ENCODE measurements at places on chromosomes 6 and 20.

- DNase-seq = no peak
Observed at GRCh38 chr20:6704132-6704861, 63.2 kb upstream of the BMP2 start.

- DNase-seq = no peak
Observed at GRCh38 chr20:35286899-35287508, 2.4 kb upstream of the EIF6 start.

DNA sequence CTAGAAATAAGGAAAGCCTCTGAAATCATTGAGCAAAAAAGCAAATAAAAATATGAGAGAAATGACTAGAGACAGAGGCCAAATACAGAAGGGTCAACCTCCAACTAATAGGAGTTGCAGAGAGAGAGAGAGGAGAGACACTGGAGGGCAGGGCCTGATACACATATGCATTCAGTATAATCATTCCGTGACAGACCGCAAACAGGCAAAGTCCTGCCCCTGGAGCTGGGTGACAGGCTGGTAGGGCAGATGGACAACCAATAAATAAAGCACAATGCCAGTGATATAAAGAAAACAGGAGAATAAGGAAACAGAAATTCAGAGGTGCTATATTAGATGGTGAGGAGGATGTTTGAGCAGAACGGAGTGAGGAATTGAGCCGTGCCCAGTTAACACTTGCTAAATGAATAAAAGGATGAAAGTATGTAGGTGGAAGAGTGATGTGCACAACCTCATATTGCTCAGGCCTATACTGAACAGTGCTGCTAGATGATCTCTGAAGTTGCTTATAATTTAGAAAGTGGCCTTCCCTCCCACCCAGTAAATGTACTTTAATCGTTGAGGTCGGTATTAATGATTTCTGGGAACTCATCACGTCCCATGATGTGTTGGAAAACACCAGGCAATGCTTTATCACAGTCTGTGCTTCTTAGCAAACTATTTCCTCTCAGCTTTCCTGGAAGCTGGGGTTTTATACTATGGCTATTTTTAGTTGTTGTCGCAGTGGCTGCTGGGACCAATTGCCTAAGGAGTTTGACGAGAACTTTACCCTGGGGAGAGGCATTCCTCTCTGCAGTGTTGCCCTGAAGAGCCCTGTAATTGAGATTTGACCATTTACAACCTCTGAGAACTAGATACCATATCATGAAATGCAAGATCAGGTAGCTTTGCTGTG is 37.6 kb upstream of the CLIC5 start:
- no peak for DNase-seq

GRCh38 chr6:92297101-92297500 is 1122.3 kb downstream of the EPHA7 start:
- DNase-seq = no peak

- no peak for DNase-seq
Observed at GRCh38 chr20:9626357-9626756, 112.0 kb downstream of the LAMP5 start.

DNA sequence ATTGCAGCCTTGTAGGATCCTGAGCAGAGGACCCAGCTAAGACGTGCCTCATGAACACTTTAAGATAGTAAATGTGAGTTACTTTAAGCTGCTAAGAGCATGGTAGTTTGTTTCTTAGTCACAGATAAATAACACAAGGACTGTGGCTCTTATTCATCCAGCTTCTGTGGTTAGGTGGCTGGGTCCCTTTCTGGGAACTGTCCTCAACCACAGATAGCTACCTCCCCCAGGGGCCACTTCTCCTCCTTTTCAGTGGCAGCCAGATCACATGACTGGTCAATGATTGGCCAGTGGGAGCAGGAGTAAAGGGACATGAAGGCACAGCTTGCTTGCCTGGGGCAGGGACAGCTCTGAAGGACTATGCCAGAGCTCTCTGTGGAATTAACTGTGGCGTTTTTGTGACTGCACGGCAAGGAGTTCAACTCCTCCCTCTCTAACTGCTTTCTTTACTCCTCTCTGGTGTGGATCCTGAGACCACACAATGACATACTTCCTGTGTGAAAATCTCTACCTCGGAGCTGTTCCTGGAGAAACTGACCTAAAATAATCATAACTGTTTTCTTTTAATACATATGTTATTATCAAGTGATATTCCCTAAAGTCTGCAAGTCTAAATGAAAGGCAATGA is 76.5 kb downstream of the NRN1 start:
- DNase-seq = no peak

- no peak for DNase-seq
Observed at GRCh38 chr20:8036771-8037170, 17.2 kb upstream of the TMX4 start.

DNA sequence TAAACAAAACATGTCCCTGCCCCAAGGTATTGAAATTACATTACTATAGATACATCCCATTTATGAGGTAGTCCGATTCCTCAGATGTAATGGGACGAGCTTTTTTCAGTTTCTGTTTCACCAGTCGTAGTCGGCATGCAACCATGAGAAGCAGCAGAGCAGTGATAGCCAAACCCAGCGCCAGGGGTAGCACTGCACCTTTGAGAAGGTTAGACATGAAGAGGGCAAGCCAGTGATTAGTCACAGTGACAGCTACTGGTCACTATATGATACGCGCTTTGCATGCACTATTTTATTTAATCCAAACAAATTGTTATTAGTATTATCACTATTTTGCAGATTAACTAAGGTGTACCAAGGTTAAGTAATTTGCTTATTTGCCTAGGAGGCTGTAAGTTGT is 43.7 kb downstream of the LRP11 start:
- no peak for DNase-seq

DNA sequence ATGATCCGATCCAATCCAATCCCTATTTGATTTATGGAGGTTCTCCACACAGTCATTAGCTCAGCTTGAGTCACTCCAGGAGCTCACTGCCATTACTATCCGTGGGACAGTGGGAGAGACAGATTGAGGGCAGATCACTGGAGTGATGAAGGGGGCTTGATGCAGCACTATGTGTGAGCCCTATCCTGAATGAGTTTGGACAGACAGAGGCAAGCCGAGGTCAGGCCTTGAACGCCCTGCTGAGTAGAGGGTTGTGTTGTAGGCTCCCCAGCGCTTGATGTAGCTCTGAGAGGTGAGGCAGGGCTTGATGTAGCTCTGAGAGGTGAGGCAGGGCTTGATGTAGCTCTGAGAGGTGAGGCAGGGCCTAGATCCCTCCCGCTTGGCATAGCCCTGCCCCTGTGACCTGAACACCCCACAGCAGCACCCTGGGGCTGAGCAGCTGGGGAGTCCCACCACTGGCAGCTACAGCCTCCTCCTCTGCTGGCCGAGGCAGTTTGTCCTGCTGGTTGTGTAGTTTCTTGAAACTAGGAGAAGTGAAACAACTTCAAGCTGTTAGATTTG is 58.7 kb downstream of the ZFAND3 start:
- no peak for DNase-seq

DNA sequence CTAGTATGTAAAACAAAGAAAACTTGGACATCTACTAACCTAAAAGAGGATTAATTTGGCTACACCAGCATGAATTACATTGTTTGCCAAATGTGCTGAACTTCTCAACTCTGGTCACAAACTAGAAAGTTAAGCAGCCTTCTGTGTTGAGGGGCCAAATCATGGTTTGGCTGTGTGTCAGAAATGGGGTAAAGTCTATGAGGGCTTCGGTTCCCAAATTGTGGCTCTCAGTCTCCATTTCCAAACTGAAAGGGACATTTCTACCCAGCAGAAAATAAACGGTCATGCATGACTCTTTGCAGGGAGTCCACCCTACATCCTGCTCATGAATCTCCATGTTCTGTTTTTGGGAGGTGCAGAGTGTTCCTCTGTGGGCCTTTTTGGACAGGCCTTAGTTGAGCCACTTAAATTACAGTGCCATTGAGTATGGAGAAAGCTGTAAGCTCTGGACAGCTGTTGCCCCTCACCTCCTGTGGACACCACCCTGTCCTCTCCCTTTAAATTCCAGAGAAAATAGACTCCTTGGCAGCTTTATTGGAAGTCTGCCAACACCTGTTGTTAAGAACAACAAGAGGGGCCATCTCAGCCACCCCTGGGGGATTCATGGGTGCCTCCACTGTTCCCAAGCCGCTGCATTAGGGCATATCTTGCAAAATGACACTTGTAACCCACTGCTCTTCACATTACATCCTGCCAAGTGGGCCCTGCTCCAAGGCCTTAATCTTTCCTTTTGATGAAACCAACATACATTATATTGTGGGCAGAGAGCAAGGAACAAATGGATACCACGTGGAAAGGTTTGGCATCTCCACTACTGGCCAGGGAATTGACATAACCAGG is 27.5 kb upstream of the SNRPC start:
- DNase-seq = peak; percentile 60

DNA sequence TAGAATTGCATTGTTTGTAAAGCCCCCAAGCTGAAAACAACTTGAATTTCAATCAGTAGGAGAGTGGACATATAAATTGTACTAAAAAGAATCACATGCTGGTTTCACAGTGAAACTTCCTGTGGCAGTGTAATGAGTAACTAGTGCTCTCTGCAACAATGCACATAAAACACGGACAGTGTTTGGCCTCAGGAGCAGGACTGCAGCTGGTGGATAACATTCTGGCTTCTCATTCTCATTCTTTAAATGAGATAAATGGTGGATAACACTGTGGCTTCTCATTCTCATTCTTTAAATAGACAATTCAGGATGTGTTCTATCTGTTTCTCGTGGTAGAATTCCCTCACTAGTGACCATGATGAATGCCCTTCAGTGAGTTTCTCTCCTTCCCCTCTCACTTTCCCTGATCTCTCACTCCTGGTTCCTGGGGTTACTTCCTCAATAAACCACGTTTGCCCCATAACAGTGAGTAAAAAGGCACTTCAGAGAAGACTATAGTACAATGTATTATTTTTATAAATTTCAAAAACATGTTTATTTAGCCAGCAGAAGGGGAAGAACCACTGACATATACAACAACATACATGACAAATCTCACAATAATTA is 59.9 kb downstream of the SLC22A2 start:
- DNase-seq = no peak

DNA sequence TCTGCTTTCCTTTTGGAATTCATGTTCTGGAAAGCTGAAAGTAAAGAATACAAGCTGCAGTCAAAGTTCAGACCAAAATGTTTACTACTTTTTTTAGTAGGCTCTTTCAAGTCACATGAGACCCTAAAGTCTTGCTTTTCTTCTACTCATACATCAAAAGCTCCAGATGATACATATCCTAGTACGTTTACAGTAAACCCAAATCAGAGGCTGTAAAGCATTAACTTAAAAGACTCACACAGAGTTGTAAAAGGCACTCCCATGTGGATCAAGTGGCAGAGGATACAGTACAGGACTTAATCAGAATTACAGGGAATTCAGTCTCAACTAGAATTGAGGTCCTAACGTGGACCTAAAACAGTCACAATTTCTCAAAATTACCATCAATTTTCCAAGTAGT is 40.7 kb downstream of the STK38 start:
- DNase-seq = no peak

GRCh38 chr6:28137505-28137981 is 4.1 kb upstream of the ZKSCAN8 start:
- DNase-seq = no peak

DNA sequence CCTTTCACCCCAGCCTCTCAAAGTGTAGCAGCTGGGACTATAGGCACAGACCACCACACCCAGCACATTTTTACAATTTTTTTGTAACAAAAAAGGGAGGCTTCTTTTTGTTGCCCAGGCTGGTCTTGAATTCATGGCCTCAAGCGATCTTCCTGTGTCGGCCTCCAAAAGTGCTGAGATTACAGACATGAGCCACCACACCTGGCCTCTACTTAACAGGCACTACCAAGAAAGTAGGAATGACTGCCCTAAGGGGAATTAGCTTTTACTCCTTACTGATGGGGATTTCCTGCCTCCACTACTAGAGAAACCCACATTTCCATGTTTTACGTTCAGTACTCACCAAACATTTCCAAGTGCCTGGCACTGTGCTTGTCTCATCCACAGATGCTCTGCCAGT is 109.6 kb downstream of the CARMIL1 start:
- DNase-seq = no peak

GRCh38 chr6:34120953-34121675 is 24.8 kb downstream of the GRM4 start:
- no peak for DNase-seq

DNA sequence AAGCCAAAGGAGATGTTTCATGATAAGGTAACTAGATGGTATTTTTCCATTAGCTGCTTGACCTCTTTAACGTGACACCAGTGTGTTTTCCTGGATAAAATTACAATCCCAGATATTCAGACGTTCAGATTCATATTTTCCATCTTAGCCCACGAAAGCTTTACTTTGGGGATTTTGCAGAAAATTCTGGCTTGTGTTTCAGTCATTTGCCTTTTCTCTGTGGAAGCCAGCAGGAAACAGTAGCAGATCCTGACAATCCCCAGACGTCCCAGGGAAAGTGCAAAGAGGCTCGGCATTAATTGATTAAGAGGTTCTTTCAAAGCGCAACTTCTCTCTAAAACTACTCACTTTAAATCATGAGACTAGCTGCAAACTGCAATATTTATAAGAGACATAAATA is 243.6 kb downstream of the UST start:
- DNase-seq = no peak

DNA sequence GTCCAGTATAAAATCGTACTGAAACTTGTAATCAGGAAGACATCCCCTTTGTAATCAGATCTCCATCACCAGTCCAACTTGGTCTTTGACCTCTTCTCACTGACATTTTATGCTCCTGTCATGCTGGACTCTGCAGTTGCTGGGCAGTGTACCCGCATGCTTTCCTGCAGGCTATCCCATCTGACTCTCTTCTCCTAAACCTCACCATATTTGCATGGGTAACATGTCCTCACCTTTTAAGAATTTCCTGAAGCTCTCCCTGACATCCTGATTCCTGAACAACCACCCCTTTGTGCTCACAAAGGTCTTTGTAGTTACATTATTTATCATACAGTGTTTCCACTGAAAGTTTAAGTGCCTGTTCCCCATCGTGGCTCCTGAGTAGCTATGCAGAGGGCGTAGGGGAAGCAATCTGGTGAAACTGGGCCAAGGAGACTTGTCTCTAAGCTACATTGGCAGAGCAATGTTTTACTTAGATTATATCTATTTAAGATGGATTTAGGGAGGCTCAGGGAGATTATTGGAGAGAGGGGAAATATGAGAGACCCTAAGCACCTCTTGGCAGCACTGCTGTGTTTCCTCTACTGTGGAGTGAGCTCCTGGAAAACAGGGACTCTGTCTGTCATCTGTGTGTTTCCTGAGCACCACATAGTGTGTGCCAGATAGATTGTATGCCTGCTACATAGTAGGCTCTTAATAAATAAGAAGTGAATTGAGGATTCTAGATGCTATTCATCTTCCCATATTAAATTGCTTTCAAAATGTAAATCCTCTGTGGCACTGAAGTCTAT is 124.0 kb downstream of the LAMA2 start:
- DNase-seq = no peak

DNA sequence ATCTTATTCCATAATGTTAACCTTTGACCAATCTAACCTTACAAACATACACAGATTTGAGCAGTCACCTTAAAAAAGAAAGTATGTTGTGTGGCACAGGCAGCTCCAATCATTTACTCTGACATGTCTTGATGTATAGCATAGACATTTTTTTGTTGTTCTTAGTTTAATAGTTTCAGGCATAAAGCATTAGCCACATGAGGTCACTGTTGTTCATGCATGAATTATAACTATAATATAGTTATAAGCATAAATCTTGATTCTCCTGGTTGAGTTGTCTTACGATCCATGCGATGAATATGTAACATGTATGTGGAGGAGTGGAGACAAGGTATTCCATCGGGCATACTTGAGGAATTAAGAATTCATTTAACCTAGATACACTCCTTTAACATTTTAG is 26.1 kb upstream of the NKAIN2 start:
- DNase-seq = no peak

GRCh38 chr20:25287631-25288290 is 39.9 kb downstream of the PYGB start:
- DNase-seq = no peak
